H1 (cell line): ENCODE measurements at places on chromosomes 1 and 21. TPM values are rescaled to one million over a fixed set of nuclear protein-coding genes. Genes with fewer than 3 reads are reported as not detected.

The EFNA4 gene
- total RNA-seq: 18.5 and 21.9 TPM in 2 replicates

The SMIM1 gene
- 6.1 and 7.7 TPM in 2 replicates for total RNA-seq

The IQGAP3 gene
- total RNA-seq: 20.9 and 22.3 TPM in 2 replicates

The FLG2 gene
- not detected in 2 replicates for total RNA-seq

The CORT gene
- total RNA-seq: 0.30 and 0.38 TPM in 2 replicates
